CD8-positive, alpha-beta memory T cell (primary cell): ENCODE measurements at places on chromosomes 1 and 21.

DNA sequence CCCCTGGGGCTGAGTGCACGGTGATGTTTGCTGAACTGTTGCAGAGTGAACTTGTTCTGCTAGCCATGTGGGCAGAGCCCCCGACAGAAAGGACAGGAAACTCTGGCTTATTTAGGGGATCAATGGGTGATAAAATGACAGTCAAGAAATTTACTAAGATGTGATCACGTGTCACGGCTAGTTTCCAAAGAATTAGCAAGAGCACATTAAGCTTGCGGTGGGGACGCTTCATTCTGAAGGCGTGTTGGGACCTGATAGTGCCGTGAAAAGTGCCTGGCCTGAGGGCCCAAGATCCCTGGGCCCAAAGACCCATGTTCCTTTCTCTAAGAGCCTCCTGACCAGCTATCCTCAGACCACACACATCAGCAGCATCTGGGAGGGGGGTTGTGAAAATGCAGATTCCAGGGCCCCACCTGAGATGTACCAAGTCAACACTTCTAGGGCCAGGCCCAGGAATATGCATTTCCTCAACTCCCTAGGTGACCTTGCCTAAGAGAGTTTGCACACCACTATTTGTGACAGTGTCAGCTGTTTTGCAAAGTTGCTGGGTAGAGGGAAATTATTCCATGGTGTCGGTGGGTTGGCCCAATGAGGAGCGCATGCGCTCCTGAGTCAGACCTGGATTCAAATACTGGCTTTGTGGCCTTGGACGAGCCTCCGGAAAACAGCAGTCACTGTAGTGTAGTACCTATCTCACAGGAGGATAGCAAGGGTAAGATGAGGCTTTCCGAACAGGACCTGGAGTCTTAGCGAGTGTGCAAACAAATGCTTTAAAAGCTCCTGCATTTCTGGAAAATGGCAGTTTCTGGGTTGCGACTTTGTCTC is 77.5 kb downstream of the SPSB1 start:
- DNase-seq = no peak

GRCh38 chr1:165885305-165885694 is 57.9 kb downstream of the UCK2 start:
- no peak for DNase-seq

DNA sequence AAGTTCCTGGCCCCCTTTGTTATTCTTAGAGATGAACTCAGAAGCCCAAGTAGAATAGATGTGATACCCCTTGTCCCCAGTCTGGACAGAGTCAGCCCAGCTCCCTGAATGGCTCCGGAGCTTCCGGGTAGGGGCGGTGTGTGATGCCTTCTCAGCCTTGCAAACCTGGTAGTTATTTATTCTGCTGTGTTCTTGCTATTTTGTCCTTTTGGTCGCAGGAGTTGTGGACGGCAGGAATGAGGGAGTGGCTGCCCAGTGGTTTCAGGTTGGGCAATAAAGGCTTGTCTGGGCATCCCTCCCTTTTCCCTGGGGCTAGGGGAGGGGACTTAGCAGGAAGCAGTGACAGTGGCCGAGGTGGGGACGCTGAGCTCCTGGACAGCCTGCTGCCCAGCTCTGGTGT is 2.8 kb downstream of the PTPRU start:
- no peak for DNase-seq

GRCh38 chr21:37208056-37208721 is 58.9 kb downstream of the VPS26C start:
- DNase-seq = no peak
